Left renal cortex interstitium (tissue), 4 donors: ENCODE measurements at places on chromosomes 1 and 21. TPM values are rescaled to one million over a fixed set of nuclear protein-coding genes. Genes with fewer than 3 reads are reported as not detected.
A peak's percentile ranks its signal among the peaks of the same experiment; 100 is the strongest.

DNA sequence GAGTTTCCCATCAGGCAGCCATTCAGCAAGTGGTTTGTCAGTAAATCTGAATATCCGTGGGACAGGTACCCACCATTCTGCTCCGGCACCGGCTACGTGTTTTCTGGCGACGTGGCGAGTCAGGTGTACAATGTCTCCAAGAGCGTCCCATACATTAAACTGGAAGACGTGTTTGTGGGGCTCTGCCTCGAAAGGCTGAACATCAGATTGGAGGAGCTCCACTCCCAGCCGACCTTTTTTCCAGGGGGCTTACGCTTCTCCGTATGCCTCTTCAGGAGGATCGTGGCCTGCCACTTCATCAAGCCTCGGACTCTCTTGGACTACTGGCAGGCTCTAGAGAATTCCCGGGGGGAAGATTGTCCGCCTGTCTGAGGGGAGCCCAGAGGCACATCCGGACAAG, 48.4 kb downstream of the B3GALT5 start:
- DNase-seq = no peak

The SLC9C2 gene
- polyA plus RNA-seq = 0.18 TPM

- DNase-seq = no peak
Measured at GRCh38 chr1:203104789-203105390, 19.1 kb upstream of the MYOG start.

GRCh38 chr1:155226188-155226909, 17.9 kb downstream of the MTX1 start:
- DNase-seq = no peak

DNA sequence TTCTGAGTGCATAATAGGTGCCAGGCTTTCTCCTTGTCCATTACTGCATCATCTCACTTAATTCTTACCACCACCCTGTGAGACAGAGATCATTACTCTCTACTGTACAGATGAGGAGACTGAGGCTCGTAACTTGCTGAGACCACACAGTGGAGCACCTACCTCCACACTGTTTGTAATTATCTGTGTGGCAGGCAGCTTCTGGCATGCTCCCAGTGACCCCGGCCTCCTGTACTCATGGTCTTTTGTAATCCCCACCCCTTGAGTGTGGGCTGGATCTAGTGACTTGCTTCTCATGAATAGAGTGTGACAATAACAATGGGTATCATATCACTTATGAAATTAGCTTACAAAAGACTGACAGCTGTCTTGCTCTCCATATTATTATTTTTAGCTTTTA, 407.3 kb downstream of the MATN1 start:
- DNase-seq = no peak

DNA sequence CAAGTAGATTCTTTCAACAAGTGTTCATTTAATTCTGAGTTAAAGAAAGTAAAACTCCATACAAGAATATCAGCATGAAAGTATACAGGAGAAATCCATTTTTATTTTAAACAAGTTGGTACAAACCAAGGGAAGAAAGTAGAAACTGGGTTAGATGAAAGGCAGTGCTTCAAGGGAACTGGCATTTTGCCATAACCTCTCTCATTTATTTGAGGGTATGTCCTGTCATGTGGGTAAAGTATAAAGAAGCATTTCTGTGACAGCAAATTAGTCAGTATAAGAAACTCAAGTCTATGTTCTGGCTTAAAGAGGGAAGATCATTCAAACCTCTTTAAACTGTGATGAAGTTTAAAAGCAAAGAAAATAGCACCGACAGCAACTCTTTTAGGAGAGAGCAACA, 32.0 kb downstream of the OLFM3 start:
- DNase-seq = no peak

GRCh38 chr1:229553621-229554130, 4.8 kb downstream of the ABCB10 start:
- DNase-seq = no peak

DNA sequence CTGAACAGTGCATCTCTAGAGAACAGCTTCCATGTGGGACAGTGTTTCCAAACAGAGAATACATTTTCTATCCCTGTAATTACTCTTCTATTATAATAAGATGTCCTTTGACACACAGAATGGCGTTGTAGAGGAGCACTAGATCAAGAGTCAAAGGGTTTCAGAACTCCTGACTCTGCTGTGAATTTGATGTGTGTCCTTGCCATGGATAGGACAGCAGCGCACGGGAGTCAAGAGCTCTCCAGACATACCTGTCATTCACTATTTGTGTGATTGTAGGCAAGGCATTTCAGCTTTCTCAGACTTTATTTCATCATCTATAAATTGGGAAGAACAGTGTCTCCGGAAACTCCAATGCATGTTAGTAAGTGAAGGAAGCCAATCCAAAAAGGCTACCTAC, 176.4 kb downstream of the RGS7 start:
- no peak for DNase-seq

DNA sequence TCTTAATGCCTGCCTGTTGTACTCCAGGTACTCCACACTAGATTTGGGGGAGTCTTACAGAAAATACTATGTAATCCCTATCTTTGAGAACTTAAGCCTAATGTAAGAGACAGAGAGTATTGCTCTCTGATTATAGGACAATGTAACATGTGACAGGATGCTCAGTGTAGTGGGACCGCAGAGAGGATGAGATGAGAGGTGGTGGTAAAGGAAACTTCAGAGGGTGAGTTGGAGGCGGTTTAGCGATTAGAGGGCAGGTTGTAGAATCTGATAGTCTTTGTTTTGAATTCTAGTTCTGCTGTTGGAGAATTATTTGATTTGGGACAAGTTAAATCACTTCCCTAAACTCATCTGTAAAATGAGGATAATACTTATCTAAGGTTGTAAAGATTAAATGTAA, 5.4 kb downstream of the SOAT1 start:
- DNase-seq = no peak

The COL24A1 gene
- 1.7 TPM for polyA plus RNA-seq

GRCh38 chr1:187634940-187635339, 806.2 kb downstream of the PLA2G4A start:
- no peak for DNase-seq

DNA sequence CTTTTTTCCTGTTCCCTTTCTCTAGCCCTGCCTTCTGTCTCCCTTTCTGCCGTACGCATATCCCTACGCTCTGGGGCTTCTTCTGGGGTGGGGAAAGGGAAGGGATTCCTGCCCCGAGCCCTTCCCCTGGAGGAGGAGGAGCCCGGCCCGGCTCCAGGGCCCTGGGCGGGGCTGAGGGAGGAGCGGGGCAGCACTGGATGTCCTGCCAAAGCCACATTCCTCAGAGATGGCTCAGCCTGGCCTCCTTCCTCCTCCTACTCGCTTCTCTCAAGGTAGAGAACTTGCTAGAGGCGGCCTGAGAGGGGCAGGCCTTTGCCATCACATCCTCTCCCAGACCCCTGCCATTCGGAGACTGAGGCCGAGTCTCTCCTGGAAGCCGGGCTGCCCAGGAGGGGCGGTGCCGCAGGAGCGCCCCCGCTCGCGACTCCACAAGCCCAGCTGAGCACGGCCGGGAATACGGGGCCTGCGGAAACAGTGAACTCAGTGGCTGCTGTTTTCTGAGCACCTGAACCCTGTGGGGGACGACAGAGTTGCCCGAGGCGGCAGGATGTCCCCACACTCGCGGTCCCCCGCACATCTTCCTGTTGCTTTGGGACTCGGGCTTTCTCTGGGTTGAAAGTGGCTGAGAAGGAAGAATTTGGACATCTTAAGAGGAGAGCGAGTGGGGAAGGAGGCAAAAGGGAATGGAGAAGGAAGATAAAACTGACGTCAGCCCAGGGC, 12.2 kb downstream of the ADAMTSL4 start:
- DNase-seq = peak; percentile 88

The RNF186 gene
- polyA plus RNA-seq = 0.43 TPM

The SPSB1 gene
- 11.0 TPM for polyA plus RNA-seq

The AMY2B gene
- polyA plus RNA-seq = 22.1 TPM

- no peak for DNase-seq
Measured at GRCh38 chr1:219143735-219144134, 29.9 kb upstream of the LYPLAL1 start.

DNA sequence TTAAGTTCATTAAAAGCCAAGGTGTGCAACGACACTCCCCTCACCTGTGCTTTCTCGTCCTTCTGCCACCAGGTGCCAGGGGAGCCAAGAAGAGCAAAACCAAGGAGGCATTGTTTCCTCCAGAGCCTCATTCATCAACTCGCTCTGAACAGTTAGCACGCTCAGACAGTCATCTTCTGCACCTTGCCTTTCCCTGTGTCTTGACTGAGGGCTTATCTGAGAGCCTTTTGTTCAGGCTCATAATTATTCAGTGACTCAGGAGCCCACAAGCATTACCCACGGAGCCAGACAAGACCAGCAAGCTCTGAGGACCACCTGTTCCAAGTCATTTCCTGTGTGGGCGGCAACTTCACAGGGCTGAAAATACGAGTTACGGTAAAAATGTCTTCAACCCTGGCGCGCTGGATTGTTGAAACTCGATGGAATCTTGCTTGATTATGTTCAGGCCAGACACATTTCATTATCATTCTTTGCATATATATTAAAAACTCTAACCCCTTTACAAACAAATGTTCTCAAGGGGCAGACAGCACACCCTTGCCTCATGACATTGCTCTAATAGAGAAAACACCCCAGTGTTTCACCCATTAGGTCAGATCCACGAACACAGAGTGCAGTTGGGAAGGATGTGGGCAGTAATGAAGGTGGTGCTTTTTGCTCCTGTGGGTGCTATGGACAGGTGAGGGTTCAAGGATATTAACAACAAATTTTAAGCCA, 89.7 kb upstream of the RUNX1 start:
- no peak for DNase-seq

The DMBX1 gene
- not detected for polyA plus RNA-seq

The TFF3 gene
- polyA plus RNA-seq = 2.4 TPM

The OR2L5 gene
- not detected for polyA plus RNA-seq

DNA sequence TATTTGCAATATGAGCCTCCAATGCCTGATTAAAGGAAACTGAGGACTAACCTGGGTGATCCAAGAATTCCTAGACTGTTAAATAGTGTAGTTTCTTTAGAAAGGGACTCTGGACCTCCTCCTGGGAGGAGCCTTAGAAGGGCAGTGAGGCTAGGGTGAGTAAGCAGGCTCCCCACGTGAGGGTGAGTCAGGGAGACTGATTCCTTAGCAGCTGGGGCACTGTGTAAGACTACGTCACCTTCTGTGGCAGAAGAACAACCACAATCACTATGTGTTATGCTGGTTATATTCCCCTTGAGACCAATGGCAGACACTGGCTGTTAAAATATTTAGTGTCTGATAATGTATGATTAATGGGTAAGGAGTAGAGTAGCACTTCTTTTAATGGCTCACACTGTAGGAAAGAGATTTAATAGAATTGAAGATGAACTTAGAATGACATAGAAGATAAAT, 53.3 kb upstream of the SYT14 start:
- no peak for DNase-seq

DNA sequence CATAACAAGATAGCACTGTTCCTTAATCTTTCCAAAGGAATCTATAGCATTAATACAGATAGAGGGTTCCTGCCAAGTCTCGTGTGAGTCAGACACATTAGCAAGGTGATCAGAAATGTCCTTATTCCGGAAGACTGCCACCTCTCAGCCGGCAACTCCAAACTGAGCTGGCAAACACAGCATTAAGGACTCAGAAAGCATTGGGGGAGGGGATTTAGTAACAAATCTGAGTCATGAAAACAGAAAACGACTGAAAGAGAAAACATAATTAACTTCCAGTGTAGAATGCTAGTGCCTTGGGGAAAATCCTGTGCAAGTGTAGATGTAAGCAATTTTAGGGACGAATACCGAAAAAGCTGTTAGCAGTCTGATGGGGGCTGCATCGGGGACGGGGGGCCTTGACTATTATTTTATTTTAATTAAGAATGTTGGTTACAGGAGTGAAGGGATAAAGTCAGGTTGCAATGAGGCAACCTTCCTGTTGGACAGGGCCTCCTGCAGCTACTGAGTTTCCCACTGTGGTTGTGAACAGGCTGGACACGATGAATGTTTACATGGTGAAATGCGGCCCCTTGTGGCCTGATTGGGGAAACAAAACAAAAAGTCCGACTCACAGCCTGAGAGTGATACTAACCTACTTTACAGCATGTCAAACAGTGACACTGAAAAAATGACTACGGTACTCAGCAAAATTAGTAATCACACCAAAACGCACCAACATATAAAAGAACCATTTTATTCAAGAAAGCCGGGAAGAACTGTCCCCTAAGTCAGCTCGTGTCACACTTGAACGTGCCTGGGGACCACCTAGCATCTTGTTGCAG, 20.7 kb downstream of the MIS18A start:
- no peak for DNase-seq

The SMG5 gene
- polyA plus RNA-seq = 76.2 TPM

GRCh38 chr1:33358114-33358794, 37.4 kb upstream of the A3GALT2 start:
- DNase-seq = no peak

The CRNN gene
- not detected for polyA plus RNA-seq

- no peak for DNase-seq
Measured at GRCh38 chr1:244231193-244231571, 180.1 kb downstream of the ZBTB18 start.

GRCh38 chr1:10583641-10584040, 108.9 kb downstream of the PEX14 start:
- DNase-seq = no peak

The SUCO gene
- 58.5 TPM for polyA plus RNA-seq

The LCK gene
- polyA plus RNA-seq = 6.9 TPM

The RAP1GAP gene
- polyA plus RNA-seq = 18.4 TPM

DNA sequence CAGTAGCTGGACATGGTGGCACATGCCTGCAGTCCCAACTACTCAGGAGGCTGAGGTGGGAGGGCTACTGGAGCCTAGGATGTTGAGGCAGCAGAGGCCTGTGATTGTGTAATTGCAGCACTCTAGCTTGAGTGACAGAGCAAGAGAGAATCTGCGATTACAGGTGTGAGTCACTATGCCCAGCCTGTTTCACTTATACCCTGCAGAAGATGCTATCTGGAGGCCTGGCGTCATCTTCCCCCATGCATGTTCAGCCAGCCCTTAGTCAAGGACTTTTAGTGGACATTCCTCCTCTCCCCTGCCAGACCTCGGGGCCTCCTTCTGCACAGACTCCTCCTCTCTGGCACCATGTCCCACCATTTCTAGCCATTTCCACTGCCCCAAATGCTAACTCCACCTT, 36.3 kb upstream of the RCC2 start:
- no peak for DNase-seq

GRCh38 chr1:52296345-52296744, 69.7 kb downstream of the CC2D1B start:
- DNase-seq = peak; percentile 7

The SEC16B gene
- 7.2 TPM for polyA plus RNA-seq

DNA sequence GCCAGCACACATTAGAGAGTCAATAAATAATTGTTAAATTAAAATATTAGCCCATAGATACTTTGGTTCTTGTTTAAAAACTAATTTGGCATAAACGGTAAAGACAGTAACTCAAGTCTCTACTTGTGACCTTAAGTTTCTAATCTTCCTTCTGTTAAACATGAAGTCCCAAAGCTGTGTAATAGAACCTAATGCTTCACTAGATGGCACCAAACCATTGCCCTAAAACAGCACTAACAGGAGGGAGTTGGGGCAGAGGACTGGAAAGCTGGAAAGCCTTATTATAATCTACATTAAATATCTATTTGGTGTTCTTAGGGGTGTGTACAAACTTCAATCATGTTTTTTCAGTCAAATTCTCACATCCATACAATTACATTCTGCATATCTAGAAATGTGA, 176.7 kb downstream of the OLFM3 start:
- no peak for DNase-seq

GRCh38 chr1:198007687-198008607, 90.8 kb downstream of the LHX9 start:
- no peak for DNase-seq

GRCh38 chr1:12573015-12573825, 44.8 kb downstream of the DHRS3 start:
- no peak for DNase-seq

The LRRC53 gene
- polyA plus RNA-seq = not detected

- DNase-seq = no peak
Measured at GRCh38 chr1:10616696-10617095, 141.9 kb downstream of the PEX14 start.

GRCh38 chr21:39666026-39666425, 53.3 kb downstream of the B3GALT5 start:
- no peak for DNase-seq
